ENCODE measurements at places on chromosomes 2 and 18. TPM values are rescaled to one million over a fixed set of nuclear protein-coding genes. Genes with fewer than 3 reads are reported as not detected.

The ASPRV1 gene
- 0.47 TPM for total RNA-seq

The DNPEP gene
- total RNA-seq, result 77.0 TPM

The SLC23A3 gene
- total RNA-seq, result 0.76 TPM

The KIAA2012 gene
- not detected for total RNA-seq

The TWIST2 gene
- 49.9 TPM for total RNA-seq

The NT5DC4 gene
- not detected for total RNA-seq

The SULT1C2 gene
- total RNA-seq, result 2.3 TPM

The RBKS gene
- total RNA-seq, result 0.71 TPM

The TCF23 gene
- total RNA-seq, result not detected

The WDFY1 gene
- 60.8 TPM for total RNA-seq

The SPATA3 gene
- not detected for total RNA-seq

The INPP5D gene
- total RNA-seq, result 1.0 TPM

The DSC3 gene
- total RNA-seq, result 0.11 TPM

The SLC25A52 gene
- total RNA-seq, result not detected

The TNS1 gene
- 10.5 TPM for total RNA-seq

The CTAGE1 gene
- total RNA-seq, result not detected

The CNGA3 gene
- total RNA-seq, result not detected

The TUBA4A gene
- total RNA-seq, result 140 TPM

The DYTN gene
- total RNA-seq, result not detected

The FASTKD2 gene
- total RNA-seq, result 47.1 TPM

The FAM210A gene
- 47.2 TPM for total RNA-seq

The UGGT1 gene
- 48.1 TPM for total RNA-seq

The ALPG gene
- total RNA-seq, result not detected

The CASP8 gene
- 26.1 TPM for total RNA-seq

Measured in HT1080 (cell line).